ENCODE measurements at places on chromosomes 1 and 21. TPM values are rescaled to one million over a fixed set of nuclear protein-coding genes. Genes with fewer than 3 reads are reported as not detected.

EPHB2 gene
- 47.3 TPM for total RNA-seq

MSH4 gene
- 0.33 TPM for total RNA-seq

CYP4B1 gene
- total RNA-seq, result not detected

AGBL4 gene
- total RNA-seq, result not detected

CLCA2 gene
- total RNA-seq, result 2.9 TPM

MYOG gene
- total RNA-seq, result not detected

ACTA1 gene
- not detected for total RNA-seq

UTS2 gene
- total RNA-seq, result not detected

LCE1B gene
- not detected for total RNA-seq

CLCA4 gene
- not detected for total RNA-seq

S100A10 gene
- 107 TPM for total RNA-seq

FALEC gene
- not detected for total RNA-seq
